Fibroblast of upper back skin (primary cell): ENCODE measurements at places on chromosomes 2 and 18.

- peak; percentile 42 for DNase-seq
Measured at GRCh38 chr2:218465987-218466633, 47.2 kb downstream of the VIL1 start.

- peak; percentile 64 for DNase-seq
Measured at GRCh38 chr2:24981411-24982136, 9.8 kb upstream of the DNAJC27 start.

- no peak for DNase-seq
Measured at GRCh38 chr2:73984203-73984921, at the start of gene TET3. TET3 (plus strand) TSS chr2:73984910; CDS start chr2:73986404, 1,494 bp downstream.

- peak; percentile 9 for DNase-seq
Measured at GRCh38 chr2:36797324-36798070, 101.0 kb downstream of the VIT start.

DNA sequence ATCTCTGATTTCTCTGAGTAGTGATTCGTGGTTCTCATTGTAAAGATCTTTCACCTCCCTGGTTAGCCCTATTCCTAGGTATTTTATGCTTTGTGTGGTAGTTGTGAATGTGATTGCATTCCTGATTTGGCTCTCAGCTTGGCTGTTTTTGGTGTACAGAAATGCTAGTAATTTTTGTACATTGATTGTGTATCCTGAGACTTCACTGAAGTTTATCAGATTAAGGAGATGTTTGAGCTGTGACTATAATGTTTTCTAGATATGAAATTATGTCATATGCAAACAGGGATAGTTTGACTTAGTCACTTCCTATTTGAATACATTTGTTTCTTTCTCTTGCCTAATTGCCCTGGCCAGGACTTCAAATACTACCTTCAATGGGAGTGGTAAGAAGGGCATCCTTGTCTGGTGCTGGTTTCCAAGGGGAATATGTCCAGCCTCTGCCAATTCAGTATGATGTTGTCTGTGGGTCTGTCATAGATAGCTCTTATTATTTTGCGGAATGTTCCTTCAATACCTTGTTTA is 251.9 kb upstream of the ZNF804A start:
- DNase-seq, result peak; percentile 13

DNA sequence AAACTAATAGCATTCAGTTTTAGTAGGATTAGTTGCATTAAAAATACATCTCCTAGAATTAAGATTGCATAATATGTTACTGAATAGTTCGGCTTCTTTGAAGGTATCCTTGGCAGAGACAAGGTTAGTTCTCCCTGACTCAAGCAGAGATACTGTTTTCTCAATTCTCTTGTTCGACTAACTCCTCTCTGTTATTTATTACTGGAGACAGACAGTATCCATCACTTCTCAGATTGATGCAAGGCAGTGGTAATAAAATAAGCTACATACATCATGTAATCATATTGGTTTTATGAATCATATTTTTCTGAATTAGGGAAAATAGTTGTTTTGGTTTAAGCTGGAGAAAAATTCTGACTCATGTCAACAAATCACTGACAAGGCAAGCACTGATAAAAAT is 134.8 kb downstream of the SLC8A1 start:
- DNase-seq, result peak; percentile 76

GRCh38 chr2:44616667-44617155 is 255.0 kb downstream of the CAMKMT start:
- no peak for DNase-seq

DNA sequence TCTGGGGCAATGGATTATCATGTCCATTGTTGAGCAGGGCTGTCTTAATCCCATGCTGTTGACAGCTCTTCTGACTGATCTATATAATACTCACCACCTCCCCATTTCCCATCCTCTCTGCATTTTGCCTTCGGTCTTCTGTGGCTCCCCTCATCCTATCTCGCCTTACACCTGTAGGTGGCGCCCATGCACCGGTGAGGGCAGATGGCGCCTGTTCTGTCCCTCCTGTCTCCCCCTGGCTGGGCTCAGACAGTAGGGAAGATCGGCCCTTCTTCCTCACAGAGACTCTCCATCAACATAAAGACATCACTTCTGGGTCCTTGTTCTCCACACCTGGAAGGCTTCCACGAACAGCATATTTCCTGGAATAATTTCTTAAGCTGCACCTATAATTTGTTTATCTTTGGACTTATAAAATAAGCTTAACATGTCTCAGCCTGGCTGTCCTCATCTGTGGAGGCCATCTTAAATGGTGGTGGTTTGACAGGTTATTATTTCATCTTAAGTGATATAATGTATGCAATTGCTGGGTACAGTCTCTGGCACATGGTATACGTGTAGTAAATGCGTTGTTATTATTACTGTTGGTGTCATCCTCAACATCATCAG is 10.9 kb upstream of the CDH20 start:
- peak; percentile 66 for DNase-seq
